ENCODE measurements at places on chromosomes 5 and 9. TPM values are rescaled to one million over a fixed set of nuclear protein-coding genes. Genes with fewer than 3 reads are reported as not detected.

SUSD3 gene
- 0.69 TPM for total RNA-seq

PRELID2 gene
- total RNA-seq, result 22.5 TPM

CAPSL gene
- not detected for total RNA-seq

CD274 gene
- 4.0 TPM for total RNA-seq

SLC36A3 gene
- total RNA-seq, result not detected

GLRA1 gene
- not detected for total RNA-seq

IFNA2 gene
- not detected for total RNA-seq

ZNF354C gene
- 8.0 TPM for total RNA-seq

CDC20B gene
- total RNA-seq, result not detected

CDKN2B-AS1 gene
- total RNA-seq, result 2.3 TPM

SNCB gene
- 0.67 TPM for total RNA-seq

SKP2 gene
- 41.6 TPM for total RNA-seq

FGF10 gene
- total RNA-seq, result not detected

ECM2 gene
- total RNA-seq, result 0.15 TPM

HAVCR2 gene
- not detected for total RNA-seq

AFAP1L1 gene
- 15.0 TPM for total RNA-seq

MVB12B gene
- 2.8 TPM for total RNA-seq

IFNK gene
- total RNA-seq, result not detected

PCDHB3 gene
- under 0.01 TPM for total RNA-seq

HMHB1 gene
- total RNA-seq, result not detected

SLC36A1 gene
- total RNA-seq, result 13.6 TPM
